ENCODE measurements at places on chromosomes 6 and 20.

- DNase-seq: no peak
Observed at GRCh38 chr6:107353773-107354382, 105.5 kb downstream of the PDSS2 start.

- no peak for DNase-seq
Observed at GRCh38 chr6:23535101-23535500, 590.9 kb upstream of the NRSN1 start.

GRCh38 chr6:25560865-25561264, 91.2 kb upstream of the SCGN start:
- DNase-seq: no peak

GRCh38 chr6:161027385-161027784, 35.8 kb downstream of the MAP3K4 start:
- no peak for DNase-seq

- DNase-seq: no peak
Observed at GRCh38 chr6:42424906-42425474, 26.7 kb downstream of the TRERF1 start.

DNA sequence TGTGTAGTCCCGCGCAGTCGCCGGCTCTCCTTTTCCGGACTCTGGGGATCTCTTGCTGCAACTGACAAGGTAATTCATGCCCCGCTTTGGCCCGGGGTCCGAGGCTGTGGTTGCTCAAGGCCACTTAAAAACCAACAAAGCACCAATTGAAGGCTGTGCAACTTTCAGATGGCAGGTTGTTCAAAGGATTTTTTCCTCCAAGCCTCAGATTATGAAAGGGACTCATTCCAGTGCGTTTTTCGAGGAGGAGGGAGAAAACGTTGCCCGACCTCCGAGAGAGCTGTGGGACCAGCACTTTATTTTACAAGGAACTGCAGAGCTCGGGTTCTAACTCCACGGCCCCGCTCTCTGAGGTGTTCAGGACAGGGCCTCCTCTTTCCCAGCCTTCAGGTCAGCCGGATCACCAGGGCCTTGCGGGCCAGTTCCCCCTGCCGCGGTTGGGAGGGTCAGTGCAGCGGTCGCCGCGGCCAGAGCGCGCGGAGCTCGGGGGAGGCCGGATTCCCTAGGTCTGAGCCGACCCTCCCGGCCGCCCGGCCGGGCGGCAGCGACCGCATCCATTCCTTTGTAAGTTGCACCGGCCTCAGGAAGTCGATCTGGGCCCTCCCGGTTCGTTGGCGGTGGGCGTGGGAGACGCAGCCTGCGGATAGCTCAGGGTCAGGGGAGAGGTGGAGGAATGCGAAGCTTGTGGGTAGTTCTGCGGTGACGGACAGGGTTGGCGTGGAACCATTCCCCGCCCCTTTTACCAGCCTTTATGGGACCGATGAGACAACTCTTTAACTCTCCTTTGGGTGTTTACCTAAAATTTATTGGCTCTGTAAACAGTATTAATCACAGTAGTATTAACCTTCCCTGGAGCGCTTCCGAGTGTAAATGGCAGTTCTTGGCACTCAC, 1.6 kb downstream of the UTRN start:
- no peak for DNase-seq

DNA sequence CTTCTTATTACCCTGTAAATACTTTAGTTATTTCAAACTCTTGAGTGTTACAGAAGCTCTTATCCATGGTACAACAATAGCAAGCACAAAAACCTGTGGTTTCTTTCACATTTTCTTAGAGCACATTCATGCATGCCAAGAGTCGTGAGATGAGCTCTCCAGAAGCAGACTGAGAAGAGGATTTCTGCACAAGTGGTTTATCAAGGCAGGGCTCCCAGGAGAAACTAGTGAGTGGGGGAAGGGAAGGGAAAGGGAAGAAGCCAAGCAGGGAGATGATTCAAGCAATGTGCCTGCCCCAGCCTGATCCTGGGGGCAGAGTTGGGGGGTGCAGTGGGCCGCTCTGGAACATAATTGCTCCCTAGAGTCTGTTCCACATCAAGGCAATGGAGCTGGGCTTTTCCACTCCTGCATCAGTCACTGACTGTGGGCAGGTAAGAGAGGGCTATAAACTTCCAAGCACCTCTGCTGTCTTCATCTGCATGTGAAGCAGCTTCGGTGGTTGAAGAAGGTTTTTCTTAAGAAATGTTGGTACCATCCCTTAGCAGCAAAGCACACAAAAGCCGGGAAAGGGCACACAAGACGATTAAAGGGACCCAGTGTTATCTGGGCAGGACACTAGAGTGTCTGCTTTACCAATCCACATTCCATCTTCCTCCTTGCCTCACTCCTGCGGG, 152.1 kb downstream of the PLCB4 start:
- DNase-seq: no peak

DNA sequence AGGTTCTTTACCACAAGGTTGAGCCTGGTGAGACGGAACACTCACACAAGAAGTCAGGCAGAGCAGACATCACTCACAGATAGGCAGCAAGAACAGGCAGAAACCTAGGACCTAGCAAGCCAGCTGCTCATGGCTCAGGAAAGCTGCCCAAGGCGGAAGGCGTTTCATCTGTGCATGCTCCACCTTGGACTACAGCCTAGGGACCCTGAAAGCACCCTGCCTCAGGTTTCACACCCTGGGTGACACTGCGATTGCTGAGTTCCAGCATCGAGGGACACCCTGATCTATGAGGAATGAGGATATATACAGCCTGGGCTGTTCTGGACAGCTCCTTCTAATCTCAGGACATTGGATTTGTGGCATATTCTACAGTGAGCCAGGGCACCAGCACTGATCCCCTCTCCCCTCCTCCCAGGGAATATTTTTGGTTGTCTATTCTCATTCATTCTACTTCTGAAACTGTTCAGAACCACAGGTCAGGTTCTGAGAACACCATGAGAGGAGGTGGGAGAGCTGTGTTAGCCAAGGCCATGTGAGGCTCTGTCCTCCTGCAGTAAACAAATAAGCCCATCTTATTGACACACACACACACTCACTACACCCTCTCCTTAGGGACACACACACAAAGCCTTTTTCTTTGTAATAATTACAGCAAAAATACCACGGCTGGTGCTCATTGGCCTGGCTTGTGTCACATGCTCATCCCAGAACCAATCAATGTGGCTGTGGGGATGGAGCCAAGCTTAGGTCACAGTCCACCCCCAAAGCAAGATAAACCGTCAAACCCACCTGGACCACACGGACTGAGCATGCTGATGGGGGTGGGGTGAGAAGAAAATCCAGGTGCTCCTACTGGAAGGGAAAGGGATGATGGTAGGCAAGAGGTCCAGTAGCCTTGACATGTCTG, 26.3 kb upstream of the PMEPA1 start:
- DNase-seq: no peak

DNA sequence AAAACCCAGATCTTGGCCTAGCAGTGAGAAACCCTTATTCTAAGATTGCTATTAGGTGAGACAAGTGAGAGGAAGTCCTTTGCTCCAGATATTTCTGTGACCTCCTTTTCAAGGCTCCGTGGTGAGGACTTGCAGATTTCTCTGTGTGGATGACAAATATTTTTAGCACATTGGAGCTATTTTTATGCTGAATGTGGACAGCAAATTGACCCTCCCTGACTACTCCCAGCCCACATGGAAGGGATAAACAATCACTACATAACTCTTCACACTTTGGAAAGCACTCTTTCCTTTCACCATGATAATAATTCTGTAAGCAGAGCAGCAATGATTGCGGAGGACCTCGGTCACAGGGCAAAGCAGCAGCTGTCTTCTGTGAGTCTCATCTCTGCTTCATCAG, 88.0 kb upstream of the ADGRF1 start:
- DNase-seq: no peak

DNA sequence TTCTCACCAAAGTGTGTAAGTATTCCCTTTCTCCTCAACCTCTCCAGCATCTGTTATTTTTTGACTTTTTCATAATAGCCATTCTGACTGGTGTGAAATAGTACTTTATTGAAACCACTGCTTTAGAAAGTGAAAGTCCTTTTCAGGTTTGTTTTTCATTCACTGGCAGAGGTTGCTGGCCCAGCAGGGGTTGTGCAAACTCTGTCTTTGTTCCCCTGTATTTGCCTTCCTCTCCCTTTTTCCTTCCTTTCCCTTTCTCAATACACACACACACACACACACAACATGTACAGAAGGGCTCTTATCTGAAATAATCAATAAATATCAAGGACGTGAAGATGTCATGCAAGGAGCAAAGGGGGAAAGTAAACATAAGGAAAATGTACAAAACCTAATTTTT, 99.8 kb downstream of the LY86 start:
- no peak for DNase-seq

- DNase-seq: no peak
Observed at GRCh38 chr20:53574259-53574789, 19.3 kb downstream of the ZNF217 start.

All from retinal pigment epithelial cell (primary cell).